ENCODE measurements at places on chromosomes 3 and 15.

- DNase-seq = peak; percentile 69
Measured at GRCh38 chr3:4821975-4822374, 157.3 kb upstream of the BHLHE40 start.

GRCh38 chr15:91632981-91633380 is 220.5 kb upstream of the SLCO3A1 start:
- DNase-seq = no peak

- no peak for DNase-seq
Measured at GRCh38 chr3:42375121-42375800, 35.1 kb downstream of the LYZL4 start.

GRCh38 chr15:41940441-41940857 is 31.9 kb downstream of the EHD4 start:
- peak; percentile 20 for DNase-seq

DNA sequence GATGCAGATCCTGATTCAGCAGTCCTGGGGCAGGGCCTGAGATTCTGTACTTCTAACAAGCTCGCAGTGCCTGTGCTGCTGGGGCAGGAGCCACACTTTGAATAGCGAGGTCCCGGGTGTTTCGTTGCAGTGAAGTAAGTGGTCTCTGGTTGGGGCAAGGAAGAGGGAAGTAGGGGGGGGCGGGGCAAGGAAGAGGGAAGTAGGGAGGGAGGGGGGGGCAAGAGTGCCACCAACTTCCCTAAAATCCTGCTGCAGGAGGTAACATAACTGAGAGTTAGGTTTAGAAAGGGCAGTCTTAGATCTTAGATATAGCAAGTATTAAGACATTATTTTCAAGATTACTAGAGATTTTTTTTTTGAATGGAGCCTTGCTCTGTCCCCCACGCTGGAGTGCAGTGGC is 35.5 kb downstream of the CRTAP start:
- DNase-seq = no peak

GRCh38 chr3:67416703-67417102 is 237.7 kb downstream of the SUCLG2 start:
- DNase-seq = no peak

GRCh38 chr3:170809007-170809974 is 60.7 kb downstream of the RPL22L1 start:
- no peak for DNase-seq

- DNase-seq = no peak
Measured at GRCh38 chr15:37221671-37222145, 121.4 kb upstream of the MEIS2 start.

GRCh38 chr3:58659051-58659675 is 7.4 kb downstream of the FAM3D start:
- DNase-seq = no peak

- no peak for DNase-seq
Measured at GRCh38 chr3:189132839-189133238, 38.9 kb upstream of the TPRG1 start.

DNA sequence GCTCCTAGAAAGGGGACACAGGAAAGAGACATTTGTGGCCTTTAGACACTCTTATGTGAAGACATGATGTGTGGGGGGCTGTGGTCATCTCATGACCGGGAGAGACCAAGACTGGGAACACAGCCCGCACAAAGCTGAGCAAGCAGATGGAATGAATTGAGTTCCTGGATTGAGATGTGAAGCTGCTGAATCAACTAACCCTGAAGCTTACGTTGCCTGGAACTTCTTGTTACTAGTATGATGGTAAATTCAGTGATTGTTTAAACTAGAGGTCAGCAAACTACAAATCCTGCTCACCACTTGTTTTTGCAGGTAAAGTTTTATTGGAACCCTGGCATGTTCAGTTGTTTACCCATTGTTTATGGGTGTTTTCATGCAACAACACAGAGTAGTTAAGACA is 83.4 kb upstream of the BHLHE40 start:
- DNase-seq = no peak

- DNase-seq = no peak
Measured at GRCh38 chr3:101900316-101900715, 51.0 kb downstream of the NFKBIZ start.

- no peak for DNase-seq
Measured at GRCh38 chr3:172096881-172097420, 57.6 kb downstream of the FNDC3B start.

- no peak for DNase-seq
Measured at GRCh38 chr3:102158080-102158740, 276.6 kb upstream of the ZPLD1 start.

DNA sequence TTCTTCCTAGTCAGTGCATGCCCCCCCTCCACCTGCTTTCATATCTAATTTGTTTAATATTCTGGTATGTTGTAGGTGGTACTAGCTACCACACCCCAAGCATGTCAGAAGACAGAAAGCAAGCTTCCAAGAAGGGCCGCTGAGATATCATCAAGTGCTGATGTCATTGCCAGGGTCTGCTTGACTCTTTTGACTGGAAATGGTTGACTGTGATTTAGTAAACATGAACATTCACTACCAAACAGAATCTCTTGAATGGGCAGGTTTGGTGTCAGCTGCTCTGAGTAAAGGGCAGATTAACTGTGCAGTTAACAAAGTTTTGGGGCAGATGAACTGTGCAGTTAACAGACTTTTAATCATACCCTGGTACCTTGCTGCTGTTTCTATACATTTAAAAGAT is 244.2 kb upstream of the SATB1 start:
- DNase-seq = no peak

- DNase-seq = no peak
Measured at GRCh38 chr15:34853001-34853758, 57.8 kb upstream of the ACTC1 start.

GRCh38 chr3:136189043-136189442 is 7.1 kb downstream of the MSL2 start:
- DNase-seq = no peak

DNA sequence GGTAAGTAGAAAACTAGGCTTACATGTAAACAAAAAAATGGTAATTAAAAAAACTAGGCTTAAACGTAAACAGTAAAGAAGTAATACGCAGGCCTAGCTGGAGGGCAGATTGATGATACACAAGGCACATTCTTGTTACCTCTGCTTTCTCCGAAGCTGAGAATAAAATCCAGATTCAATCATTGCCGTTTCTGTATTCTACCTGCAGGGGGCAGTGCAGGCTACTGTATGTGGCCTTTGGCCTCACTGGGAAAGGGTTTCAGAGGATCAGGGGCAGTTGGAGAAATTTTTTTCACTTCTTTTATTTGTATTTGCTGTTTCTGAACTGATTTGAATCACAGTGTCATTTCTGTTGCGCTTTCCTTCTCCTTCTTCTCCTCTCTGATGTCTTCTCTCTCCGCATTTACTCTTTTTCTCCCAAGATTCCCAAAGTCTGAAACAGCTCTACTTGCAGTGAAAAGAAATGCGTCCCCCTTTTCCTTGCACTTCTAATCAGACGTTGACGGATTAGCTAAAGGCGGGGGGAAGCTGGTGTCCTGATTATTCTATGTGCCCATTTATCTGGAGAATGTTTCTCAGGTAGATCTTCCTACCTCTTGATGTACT is 67.1 kb upstream of the MCTP2 start:
- DNase-seq = no peak

DNA sequence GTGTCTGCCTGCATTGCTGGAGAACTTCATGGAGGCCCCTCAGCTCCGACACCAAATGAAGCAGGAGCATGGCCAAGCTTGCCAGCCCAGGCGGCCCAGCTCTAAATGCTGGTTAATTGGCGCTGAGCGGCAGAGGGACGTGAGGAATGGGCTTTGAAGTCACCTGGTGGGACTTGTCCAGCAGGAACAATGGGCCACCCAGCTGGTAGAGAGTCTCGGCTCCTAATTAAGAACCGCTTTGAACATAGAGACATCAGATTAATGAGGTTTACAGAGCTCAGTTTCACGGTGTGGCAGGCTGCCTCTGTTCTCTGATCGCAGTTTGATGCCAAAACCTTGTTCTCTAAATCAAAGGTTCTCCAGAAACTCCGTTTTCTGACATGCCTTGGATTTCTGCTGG is 77.5 kb upstream of the LINGO1 start:
- no peak for DNase-seq

- DNase-seq = no peak
Measured at GRCh38 chr3:15723624-15723884, 74.2 kb downstream of the ANKRD28 start.

- DNase-seq = no peak
Measured at GRCh38 chr15:93241696-93242585, 152.9 kb upstream of the RGMA start.

- no peak for DNase-seq
Measured at GRCh38 chr3:60417576-60417975, 833.7 kb downstream of the FHIT start.

GRCh38 chr3:183954875-183955274 is 62.8 kb downstream of the ABCC5 start:
- DNase-seq = no peak

DNA sequence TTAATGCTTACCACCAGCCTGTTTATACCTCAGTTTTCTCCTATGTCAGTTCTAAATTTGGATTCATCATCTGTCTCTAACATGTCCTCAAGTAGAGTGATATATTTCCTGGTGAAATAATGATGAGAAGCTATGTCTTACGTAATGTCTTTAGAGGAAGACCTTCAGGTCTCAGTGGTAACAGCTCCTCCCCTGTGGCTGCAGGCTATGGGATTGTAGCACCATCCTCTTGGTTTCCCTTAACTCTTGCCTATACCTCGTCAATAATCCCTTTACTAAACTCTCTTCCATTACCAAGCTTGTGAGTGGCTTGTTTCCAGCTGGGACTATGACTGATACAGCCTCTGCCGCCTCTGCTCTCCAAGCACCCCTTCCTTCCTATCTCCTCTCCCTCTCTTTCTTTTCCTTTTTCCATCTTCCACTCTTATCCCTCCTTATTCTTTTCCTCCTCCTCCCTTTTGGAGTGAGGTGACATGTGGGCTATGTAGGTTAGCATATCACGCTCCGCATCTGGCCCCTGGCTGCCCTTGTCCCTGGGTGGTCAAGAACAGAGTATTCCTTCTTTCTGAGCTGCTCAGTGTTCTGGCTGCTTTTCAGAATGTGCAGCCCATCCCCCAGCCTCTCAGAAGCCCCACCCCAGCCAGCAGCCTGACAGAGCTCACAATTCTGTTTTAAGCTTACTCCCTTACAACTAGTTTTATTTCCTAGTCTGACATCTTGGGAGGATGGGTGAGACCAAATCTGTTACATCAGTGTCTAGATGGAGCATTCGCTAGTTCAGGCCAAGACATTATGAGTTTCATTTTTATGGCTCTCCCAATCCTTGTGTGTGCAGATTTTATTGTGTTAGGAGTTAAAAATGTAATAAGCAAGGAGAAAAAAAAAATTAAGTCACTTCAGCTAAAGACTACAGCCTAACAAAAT is 75.0 kb upstream of the RNU6-1 start:
- no peak for DNase-seq

GRCh38 chr15:95346721-95347475 is 983.6 kb upstream of the NR2F2 start:
- DNase-seq = no peak

DNA sequence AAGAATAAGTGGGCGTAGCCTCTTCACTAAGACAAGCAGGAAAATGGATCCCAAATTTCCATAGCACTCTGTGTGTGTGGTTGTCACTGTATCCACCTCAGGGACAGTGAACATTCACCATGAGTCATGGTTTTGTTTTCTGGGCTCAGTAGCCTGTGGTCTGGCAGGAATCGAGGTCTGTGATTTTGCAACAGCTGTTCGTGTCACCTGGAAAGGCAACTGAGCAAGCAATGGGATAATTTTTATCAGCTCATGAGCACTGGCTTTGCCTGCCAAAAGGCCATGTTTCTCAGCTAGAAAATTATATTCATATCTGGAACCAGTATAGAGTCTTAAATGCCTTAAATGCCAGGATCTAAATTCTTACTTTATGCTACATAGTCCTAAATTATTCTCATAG is 60.9 kb downstream of the STRIT1 start:
- no peak for DNase-seq

DNA sequence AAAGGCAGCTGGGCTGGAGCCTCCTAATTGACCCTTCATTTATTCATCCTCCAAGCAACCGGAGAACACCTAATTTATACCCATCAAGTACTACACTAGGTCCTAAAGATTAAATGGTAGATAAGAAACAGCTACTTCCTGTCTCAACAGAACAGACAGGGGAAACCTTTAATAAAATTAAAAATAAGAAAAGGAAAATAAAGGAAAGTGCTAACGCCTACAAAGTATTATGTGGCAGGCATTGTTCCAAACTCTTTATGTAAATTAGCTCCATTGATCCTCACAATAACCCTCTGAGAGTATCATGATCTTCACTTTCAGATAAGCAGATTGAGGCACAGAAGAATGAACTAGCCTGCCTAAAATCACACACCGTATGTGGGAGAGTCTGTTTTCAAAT is 139.5 kb downstream of the CNTN6 start:
- no peak for DNase-seq

DNA sequence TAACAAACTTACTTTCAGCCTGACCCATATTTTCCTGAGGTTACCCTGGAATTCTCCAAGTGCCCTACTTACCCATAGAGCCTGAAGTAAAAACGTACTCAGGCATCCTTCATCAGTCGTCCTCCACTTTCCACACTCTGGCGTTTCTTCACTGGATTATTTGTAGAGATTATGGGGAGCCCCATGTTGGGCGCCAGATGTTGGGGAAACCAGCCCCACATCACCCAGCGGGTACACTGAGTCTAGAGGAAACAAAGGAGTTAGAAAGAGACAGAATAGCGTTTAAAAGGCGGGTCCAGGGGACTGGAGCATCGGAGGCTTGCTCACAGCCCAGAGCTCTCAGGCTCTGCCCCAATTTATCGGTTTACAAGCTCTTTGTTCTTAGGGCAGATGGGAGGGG is 9.7 kb upstream of the SLC28A2 start:
- no peak for DNase-seq

GRCh38 chr15:98402486-98402885 is 245.9 kb upstream of the IGF1R start:
- DNase-seq = no peak

- no peak for DNase-seq
Measured at GRCh38 chr15:46296797-46297196, 662.0 kb downstream of the SQOR start.

DNA sequence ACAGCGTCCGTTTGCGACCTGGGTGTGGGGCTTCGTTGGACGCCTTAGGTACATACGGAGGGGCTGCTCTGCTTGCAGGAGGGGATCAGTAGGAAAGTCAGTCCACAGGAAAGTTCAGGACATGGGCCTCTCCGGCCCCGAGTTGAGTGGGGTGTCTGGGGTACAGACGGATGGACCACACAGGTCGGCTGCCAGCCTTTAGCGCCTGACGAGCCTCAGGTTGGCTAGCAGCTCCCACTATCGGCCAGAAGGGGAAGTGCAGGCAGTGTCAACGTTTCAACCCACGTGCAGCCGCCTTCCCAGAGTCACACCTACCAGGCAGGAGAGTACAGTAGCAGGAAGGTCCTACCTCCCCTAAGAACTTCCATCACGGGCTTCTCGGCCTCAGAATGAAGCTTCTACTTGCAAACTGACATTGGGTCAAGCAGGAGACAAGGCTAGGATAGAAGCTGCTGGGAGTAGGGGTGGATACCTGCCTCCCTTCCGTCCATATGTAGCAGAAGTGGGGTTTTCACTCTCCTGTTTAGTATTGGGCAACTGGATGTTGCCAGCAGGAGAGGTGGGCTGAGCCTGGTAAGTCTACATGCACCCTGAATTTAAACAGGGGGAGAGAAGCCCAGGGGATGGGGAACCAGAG is 1.8 kb upstream of the SCN5A start:
- DNase-seq = peak; percentile 28

GRCh38 chr15:91224755-91225380 is 124.8 kb downstream of the SV2B start:
- DNase-seq = no peak

- DNase-seq = no peak
Measured at GRCh38 chr3:20832963-20833362, 647.0 kb upstream of the SGO1 start.

GRCh38 chr3:16522834-16523233 is 9.3 kb upstream of the RFTN1 start:
- DNase-seq = no peak

All from stimulated activated CD4-positive, alpha-beta T cell treated with anti-CD3 and anti-CD28 coated beads, Interleukin-15, amount 100 ng/mL, for 1 hour (primary cell).